Endothelial cell (in vitro differentiated cells): ENCODE measurements at places on chromosomes 3 and 15. TPM values are rescaled to one million over a fixed set of nuclear protein-coding genes. Genes with fewer than 3 reads are reported as not detected.

The TIMP4 gene
- total RNA-seq, result 0.69 TPM

The TRH gene
- total RNA-seq, result 0.49 TPM

The SCAMP5 gene
- total RNA-seq, result 132 TPM

The GLDN gene
- total RNA-seq, result 0.21 TPM

DNA sequence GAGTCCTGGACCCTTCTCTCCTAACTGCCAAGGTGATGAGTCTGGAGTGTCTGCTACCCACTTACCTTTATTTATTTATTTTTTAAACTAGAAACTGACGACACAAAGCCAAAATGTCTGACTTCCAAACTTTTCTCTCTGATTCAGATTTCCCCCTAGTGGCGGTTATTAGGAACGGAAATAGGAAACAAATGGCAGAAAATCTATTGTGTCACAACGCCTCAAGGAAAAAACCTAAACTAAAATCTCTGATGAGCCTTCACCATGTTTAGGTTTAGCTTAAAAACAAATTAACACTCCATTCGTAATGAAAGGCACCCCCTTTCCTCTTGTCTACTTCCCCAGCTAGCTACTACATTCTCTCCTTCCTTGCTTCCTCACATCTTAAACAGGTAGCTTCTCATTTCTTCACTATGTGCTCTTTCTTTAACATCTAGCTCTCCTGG is 94.0 kb upstream of the MEX3B start:
- no peak for DNase-seq

- no peak for DNase-seq
Measured at GRCh38 chr3:178275793-178276192, 260.4 kb upstream of the KCNMB2 start.

GRCh38 chr3:74000725-74001124 is 376.0 kb upstream of the PDZRN3 start:
- no peak for DNase-seq

- DNase-seq, result no peak
Measured at GRCh38 chr3:126917232-126917804, 65.6 kb upstream of the PLXNA1 start.

DNA sequence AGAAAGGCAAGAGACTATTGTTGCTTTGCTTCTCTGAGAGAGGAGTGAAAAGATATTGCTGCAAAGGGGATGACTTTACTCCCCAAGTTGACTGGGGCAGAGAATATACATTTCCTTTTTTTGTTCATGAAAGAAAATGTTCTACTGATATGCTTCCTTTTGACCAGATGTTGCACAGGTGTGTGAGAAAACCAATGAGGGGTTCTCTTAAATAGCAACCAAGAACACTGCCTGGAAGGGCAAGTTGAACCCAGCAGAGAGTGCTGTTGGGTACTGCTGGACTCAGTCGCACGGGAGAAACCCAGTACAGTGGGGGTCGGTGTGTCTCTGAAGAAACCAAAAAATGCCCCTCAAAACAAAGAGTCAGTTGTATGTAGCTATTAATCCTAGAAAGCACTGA is 101.2 kb downstream of the CHST2 start:
- no peak for DNase-seq

DNA sequence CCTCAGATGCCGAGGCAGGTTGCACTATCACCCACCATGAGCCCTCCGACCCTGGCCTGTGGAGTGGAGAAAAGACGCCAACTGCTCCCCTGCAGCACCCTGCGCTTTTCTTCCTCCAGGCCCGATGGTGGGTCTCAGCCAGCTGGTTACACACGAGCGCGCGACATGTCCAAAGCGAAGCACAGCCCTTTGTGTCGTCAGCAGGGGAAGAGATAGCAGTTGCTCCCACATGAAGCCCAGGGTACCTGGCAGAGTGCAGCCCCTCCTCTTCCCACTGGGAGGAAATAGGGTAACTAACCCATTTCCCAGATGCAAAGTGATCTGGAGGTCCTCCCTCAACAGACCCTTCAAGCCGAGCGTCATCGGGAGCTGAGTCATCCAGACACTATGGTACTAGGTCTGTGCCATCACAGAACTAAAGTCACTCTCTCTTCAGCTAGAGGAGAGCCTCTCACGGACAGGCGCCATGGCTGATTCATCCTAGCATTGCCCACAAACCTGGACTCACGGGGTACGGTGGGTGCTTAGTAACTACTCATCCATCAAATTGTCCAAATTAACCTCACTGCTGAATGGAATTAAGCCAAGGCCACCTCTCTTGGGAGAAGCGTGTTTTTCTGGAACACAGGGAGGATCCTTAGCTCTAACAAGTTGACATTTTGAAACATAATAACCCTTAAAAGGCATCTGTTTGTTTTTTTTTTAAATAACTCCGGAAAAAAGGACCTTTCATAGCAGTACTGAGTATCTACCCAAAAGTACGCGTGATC is 45.2 kb upstream of the BDH1 start:
- DNase-seq, result no peak

GRCh38 chr15:99476413-99477222 is 89.2 kb upstream of the MEF2A start:
- DNase-seq, result no peak

DNA sequence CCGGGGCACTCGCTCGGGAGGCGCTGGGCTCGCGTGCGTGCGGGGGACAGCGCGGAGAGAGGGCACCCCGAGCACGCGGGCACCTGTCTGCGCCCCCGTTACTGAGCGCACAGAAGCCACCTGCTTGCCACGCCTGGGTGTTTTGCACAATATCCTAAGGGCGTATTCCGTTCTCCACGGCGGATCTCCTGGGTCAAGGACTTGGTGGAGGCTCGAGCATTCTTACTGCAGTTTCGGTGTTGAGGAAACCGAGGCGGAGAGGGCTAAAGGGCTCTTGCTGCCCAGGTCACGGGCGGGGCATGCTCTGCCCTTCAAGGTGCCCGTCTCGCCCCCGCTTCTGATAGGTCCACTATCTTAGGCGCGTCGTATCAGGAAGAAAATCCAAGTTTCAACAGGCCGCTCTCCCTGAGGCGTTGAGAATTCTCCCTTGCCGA is 526 bp downstream of the GPD1L start:
- DNase-seq, result peak; percentile 18

GRCh38 chr3:153357436-153357835 is 195.4 kb downstream of the RAP2B start:
- no peak for DNase-seq

DNA sequence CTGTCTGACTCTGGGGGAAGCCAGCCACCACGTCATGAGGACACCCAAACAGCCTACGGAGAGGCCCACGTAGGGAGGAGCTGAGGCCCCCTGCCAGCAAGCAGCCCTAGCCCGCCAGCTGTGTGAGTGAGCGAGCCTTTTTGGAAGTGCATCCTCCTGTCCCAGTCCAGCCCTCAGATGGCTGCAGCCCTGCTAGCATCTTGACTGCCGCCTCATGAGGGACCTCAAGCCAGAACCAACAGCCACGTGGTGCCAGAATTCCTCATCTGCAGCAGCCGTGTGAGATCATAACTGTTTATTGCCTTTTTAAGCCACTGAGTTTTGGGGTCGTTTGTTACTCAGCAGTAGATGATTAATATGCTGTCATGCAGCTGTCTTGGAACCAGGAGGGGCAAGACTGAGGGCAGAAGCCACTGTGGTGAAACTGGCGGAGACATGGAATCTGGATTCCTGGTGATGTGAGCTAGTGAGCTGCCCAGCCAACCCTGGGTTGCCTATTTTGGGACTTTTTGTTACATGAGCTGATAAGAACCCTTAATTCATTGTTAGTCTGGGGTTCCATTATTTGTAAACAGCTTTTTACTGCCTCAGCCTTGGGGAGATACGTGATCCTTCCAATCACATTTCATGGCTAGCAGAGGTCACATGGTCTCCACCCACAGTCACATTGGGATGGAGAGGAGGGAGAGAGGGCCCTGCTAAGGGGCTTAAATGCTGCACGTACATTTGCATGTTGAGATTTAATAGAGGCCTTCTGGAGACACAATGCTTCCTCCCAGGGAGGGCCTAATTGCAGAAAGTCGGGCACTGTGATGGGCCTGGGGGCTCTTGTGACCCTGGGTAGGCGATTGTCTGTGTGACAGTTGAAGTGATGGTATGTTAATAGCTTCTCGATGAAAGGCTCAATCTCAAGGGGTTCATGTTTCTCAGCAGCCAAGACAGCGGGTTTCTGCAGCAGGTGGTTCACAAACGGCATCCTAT is 73.8 kb downstream of the RPLP1 start:
- no peak for DNase-seq
